Stimulated activated CD4-positive, alpha-beta T cell treated with anti-CD3 and anti-CD28 coated beads, Interleukin-2, amount 100 ng/mL, for 4 hours (primary cell): ENCODE measurements at places on chromosomes 1 and 21.

DNA sequence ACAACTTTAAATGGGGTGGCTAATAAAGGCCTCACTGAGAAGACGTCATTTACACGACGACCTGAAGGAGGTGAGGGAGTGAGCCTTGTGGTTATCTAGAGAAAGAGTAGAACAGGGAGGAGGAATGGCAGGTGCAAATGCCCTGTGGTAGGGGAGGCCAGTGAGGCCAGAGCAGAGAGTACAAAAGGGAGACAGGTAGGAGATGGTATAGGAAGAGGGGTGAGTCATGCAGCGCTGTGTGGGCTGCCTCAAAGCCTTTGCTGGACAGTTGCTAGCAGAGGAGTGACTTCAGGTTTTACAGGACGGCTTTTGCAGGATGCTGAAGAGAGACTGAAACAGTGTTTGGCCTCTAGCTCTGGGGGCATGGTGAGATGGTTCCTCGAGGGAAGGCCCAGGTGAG lies 116.0 kb downstream of the IER5 start:
- DNase-seq, result no peak

GRCh38 chr21:26844258-26845065 lies 747 bp downstream of the ADAMTS1 start:
- no peak for DNase-seq

DNA sequence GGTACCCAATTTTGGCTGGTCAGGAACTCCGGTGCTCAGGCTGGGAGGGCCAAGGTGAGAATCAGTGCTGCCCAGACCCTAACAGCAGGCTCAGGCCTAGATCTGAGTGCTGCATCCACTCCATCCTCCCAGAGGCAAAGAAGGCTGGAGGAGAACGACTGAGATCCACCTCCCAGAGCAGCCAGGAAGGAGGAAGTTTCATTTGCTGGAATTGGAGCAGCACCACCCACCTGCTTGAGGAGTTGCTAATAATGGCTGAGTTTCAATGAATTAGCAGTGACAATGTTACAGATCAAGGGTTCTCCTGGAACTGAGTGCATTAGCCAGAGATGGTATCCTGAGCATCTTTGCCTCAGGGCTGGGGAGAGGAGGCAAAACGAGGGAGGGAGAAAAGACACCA lies 46.7 kb upstream of the KLHDC7A start:
- DNase-seq, result no peak

GRCh38 chr1:229159668-229160544 lies 111.0 kb upstream of the RAB4A start:
- no peak for DNase-seq

DNA sequence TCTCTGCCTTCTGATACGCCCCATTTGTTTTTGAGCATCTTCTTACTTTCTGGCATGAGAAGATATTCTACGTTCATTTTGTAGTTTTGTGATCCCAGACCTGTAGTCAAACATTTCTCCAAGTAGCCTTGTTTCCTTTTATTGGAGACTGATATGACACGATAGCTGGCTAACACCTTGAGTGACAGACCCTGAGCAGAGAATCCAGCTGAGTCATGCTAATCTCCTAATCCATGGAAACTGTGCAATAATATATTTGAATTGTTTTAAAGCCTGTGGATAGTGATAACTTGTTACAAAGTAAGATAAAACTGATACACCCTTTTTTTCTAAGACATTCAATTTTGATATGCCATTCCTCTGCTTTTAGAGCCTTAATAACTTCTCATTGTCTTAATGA lies 1.2 kb upstream of the IFI44L start:
- DNase-seq, result no peak

GRCh38 chr1:159872891-159873290 lies 10.4 kb upstream of the VSIG8 start:
- DNase-seq, result no peak

- DNase-seq, result no peak
Measured at GRCh38 chr1:237873487-237874211, 17.1 kb downstream of the ZP4 start.

DNA sequence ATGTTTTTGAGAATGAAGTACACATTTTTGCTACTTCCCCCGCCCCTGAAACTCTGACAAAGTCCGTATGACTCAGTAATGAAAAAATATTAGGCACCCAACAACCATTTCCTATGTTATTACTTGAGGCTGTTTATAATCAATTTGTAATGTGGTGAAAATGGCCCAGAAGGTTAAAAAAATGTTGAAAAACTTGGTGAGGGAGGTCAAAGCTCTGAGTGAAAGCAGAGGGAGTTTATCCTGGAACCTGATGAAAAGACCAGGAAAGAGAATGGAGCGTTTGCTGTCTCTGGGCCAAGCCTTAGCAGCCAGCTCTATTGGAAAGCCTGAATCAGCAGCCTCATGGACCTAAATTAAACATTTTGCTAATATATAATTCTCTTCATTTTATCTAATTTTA lies 367.7 kb upstream of the NEGR1 start:
- DNase-seq, result no peak

DNA sequence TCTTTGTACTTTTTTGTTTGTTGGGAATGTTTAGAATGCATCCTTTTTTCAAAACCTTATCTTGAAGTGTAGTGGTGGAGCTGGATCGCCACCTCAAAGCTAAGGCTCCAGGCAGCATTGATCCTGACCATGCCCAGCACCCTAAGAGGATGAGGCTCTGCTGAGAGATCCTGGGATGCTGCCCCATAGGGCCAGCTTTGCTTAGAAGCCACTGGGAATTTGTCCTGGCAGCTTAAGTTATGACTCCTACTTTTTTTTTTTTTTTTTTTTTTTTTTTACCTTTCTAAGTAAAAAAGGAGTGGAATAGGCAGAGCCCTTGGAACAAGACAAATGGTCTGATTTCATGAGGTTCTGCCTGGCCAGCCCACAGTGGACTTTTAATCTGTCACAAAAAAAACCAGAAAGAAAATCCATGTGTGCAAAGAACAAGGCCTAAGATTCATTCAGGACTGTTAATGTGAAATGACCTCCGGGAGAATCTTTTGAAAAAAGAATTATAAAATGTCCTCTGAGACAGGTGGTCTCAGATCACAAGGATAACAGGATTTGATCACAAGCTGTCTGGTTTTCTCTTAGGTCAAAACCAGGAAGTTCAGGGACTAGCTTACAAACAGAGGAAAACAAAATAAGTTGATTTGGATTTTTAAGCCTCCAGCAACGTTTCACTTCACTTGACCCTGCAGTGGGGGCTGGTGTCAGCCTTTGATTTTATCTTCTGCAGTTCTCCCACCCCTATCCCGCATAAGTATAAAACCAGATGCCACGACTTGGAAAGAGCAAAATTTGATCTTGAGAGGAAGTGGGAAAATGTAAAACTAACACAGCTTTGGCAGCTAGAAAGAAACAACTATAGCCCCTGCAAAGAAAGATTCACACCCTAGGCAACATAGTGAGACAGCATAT lies 25.9 kb upstream of the RAP1A start:
- no peak for DNase-seq

- DNase-seq, result no peak
Measured at GRCh38 chr1:157776971-157777391, at the start of gene FCRL2. TSS of gene FCRL2 (minus strand) at chr1:157777132. CDS start at chr1:157777073, 59 bp downstream.

- no peak for DNase-seq
Measured at GRCh38 chr1:15700508-15700907, 16.4 kb downstream of the PLEKHM2 start.

DNA sequence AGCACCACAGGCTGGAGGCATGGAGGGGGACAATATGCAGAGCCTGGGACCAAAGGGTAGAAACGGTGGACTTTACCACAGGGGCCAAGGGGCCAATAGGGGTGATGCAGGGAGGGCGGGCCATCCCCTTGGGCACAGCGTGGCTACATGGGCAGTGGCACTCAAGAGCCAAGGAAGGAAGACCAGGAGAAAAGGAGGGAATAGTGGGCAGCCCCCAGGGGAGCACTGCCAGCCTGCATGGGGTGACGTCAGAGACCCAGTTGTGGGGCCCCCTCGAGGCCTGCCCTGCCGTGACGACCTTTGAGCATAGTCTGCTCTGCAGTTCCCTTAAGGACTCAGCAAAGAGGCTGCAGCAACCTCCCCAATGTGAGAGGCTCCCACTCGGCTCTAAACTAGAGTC lies 95.5 kb upstream of the TMPRSS2 start:
- DNase-seq, result no peak

GRCh38 chr1:94843430-94843829 lies 23.3 kb downstream of the SLC44A3 start:
- DNase-seq, result no peak

- no peak for DNase-seq
Measured at GRCh38 chr1:85438353-85438752, 26.6 kb downstream of the DDAH1 start.
